ENCODE measurements at places on chromosomes 2 and 18. TPM values are rescaled to one million over a fixed set of nuclear protein-coding genes. Genes with fewer than 3 reads are reported as not detected.

COMMD1 gene
- 47.7 TPM for total RNA-seq

ANKRD36B gene
- 4.8 TPM for total RNA-seq

PTPRN gene
- 1.1 TPM for total RNA-seq

SEPTIN10 gene
- total RNA-seq: 74.5 TPM

SUMO1 gene
- 207 TPM for total RNA-seq

USP34 gene
- 60.7 TPM for total RNA-seq

CTAGE1 gene
- total RNA-seq: not detected

EIPR1 gene
- 61.2 TPM for total RNA-seq

SCN2A gene
- 0.44 TPM for total RNA-seq

ALPG gene
- total RNA-seq: not detected

NR4A2 gene
- not detected for total RNA-seq

KANSL1L gene
- 11.2 TPM for total RNA-seq

HTR2B gene
- not detected for total RNA-seq

SIX3 gene
- not detected for total RNA-seq

DNA sequence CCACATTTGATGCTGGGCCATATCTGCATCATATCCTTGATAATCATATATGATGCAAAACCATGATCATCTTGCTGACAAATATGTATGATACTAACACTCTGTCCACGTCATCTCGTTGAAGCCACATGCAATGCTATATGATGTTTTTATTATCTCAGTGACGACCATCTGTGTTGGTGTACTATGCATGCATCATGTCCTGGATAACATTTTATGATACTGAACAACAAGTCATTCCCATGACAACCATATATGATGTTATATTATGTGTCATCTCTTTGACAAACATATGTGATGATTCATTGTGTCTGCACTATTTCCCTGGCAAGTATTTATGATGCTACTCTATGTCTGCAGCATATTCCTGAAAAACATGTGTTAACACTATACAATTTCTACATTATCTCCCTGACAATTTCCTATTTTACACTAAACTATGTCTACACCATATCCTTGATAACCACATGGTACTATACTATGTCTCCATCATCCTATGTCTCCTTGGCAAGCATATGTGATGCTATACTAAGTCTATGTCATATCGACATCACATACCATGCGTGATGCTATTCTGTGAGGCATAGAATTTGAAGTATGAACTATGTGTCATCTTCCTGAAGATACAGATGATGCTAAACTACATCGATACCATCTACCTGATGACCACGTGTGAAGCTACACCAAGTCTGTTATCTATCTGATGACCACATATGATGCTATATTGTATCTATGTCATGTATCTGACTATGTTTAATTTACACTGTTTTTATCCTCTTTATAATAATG is 37.0 kb downstream of the DAW1 start:
- DNase-seq: no peak

- no peak for DNase-seq
Measured at GRCh38 chr2:102143450-102143985, 972 bp downstream of the IL1R1 start.

GRCh38 chr2:100124761-100125160 is 17.6 kb downstream of the AFF3 start:
- peak; percentile 74 for DNase-seq

DNA sequence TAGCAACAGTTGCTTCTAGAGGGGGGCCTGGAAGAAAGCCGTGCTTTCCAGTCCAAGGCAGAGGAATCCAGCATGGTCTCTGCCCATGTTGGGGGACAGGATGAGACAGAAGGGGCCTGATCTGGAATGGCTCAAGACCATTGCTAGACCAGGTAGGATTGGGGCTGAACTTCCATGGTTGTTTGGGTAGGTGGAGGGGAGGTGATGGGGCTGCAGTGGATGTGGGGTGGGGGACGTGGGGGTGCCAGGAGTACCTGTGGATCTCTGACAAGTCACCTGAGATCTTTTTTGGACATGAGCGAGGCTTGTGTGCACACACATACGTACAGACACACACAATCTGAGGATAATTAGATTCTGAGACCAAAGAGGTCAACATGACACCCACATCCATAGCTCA is 228.7 kb upstream of the SKOR2 start:
- DNase-seq: no peak

DNA sequence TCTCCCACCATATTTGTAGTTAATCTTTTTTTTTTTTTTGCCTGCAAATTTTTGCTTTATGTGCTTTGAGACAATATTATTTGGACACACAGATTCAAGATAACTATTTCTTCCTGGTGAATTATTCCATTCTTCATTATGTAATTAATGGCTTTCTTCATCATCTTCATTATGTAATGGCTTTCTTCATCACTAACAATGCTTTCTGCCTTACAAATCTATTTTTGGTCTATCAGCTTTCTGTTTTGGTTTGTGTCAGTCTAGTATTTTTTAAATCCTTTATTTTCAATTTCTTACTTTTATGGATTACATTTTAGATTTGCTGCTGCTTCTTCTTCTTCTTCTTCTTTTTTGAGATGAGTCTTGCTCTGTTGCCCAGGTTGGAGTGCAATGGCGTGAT is 60.5 kb downstream of the MSH6 start:
- DNase-seq: no peak

DNA sequence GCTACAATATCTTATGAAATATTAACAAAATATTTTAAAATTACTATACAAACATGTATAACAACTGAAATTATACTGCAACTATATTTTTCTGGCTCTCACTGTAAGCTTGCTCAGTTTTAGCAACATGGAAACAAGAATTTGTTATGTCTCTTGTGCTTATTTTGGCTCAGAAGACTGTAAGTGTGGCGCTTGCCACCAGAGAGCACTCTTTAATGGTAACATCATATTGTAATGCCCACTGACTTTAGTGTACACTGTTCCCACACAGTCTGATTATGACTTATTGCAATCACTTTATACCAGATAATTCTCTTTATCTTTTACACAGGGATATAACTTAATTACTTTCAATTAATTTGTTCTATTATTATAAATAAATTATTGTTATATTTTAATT is 1500.6 kb upstream of the TMEFF2 start:
- DNase-seq: peak; percentile 55

- DNase-seq: peak; percentile 48
Measured at GRCh38 chr2:138122891-138123290, 158.6 kb downstream of the HNMT start.

- no peak for DNase-seq
Measured at GRCh38 chr2:236688563-236689392, 119.2 kb downstream of the ACKR3 start.

DNA sequence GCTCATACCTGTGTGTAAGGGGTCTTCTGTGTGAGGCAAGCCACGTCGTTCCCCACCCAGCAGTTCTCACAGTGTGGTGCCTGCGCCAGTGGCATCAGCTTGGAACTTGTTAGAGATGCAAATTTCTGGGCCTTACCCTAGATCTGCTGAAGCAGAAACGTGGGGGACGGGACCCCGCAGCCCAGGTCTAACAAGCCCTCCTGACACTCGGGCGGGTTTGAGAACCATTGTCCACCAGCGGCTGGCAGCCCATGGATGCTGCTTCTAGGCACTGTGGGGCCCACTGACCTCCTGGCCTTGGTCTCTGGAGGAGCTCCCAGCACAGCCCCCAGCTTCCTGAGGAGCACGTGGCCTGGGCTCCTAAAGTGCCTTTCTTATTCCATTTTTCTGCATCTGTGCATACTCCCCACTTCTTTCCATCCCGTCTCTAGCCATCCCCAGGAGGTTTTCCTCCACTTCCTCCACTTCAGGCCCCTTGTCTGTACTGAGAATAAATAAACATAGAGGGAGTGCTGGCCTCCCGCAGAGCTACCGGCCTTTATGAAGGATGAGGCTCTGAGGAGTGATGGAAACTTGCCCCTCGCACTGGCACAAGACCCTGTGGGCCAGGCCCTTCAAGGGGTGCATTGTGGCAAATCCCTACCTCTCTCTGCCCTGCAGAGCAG is 94.3 kb downstream of the GALR1 start:
- DNase-seq: no peak

DNA sequence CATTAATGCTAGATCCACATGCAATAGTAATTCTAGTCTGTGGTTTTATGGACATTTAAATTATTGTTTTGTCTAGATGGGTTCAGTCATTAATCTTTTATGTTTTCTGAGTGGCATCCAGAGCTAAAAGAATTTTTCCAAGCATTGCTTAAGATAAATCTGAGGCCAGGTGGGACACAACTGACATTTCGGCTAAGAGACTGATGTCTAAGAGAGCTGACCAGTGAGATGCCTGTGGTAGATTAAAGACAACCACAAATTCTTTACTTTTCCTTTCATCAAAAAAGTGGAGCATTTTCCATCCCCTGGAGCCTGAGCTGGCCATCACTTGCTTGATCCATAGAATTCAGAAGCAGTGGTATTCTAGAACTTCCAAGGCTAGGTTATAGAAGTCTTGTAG is 182.2 kb downstream of the NRP2 start:
- peak; percentile 60 for DNase-seq

DNA sequence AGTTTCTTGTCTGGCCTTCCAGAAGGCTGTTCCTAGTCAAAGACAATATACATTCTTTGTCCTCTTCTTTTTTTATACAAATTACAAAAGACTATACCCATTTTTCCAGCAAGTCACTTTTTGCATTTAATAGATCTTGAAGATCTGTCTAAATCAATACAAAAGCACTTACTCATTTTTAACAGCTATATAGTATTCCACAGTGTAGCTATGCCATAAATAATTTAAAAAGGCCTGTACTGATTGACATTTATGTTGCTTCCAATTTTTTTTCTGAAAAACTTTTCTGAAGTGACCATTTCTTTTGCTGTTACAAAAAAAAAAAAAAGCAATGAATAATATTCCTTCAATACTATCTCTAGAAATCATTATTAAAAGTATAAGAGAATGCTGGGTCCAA is 30.3 kb upstream of the HNRNPLL start:
- no peak for DNase-seq

DNA sequence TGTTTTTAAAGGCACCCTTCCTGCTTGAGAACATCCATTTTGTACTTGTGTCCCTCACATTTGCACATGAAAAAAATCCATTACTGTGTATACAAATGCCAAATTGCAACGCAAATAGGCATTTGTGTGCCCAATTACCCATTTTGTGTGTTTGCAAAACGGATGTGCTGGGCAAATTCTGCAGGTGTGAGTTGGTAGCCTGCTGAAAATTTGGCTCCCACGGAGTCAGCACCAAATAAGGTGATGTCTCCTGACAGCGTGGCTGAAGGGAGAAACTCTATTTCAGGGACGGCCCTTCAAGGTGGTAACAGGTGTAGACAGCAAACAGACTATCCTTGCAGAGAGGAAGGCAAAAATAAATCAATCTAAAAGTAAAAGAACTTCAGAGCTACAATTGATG is 661.1 kb downstream of the BCL11A start:
- DNase-seq: no peak

DNA sequence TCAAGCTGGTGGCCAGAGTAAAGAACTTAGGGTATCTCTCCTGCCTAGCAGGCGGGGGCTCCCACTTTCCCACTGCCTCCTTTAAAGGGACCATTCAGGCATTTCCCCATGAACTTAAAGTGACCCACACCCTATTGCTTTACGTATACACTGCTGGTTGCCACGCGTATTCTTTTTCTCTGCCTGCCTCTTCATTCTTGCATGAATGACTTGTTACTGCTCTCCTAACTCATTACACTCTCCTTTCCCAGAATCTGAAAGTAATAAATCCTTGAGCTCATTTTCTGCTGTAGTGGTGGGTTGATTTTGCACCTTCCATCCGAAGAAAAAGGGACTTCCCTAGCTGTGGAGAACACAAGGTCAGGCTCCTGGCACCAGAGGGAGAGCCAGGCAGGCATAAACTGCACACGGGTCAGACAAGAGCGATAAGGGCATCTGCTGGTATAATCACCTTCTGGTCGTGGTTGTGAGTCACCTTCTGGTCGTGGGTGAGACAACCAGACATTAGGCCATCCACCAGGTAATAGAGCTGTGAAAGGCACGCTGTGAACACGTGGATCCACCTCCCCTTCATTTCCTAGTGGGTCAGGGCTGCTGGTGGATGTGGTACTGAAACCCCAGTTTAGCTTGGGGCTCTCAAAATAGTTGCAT is 950.3 kb downstream of the SOCS6 start:
- peak; percentile 3 for DNase-seq

DNA sequence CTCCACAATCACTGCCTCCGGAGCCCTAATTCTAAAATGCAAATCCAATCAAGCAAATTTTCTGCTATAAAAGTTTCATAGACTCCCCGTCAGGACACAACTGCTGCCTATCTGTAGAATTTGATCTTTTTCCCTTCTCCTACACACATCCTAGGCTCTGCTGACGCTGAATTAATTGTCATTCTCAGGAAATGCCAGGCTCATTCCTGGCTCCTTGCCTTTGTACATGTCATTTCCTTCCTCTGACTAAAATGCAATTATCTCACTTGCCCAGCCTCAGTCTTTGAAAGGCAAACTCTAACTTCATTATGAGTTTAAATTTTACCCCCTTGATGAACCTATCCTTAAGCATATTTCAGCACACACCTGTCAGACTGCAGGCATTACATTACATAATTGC is 844.9 kb upstream of the CRIM1 start:
- peak; percentile 54 for DNase-seq

DNA sequence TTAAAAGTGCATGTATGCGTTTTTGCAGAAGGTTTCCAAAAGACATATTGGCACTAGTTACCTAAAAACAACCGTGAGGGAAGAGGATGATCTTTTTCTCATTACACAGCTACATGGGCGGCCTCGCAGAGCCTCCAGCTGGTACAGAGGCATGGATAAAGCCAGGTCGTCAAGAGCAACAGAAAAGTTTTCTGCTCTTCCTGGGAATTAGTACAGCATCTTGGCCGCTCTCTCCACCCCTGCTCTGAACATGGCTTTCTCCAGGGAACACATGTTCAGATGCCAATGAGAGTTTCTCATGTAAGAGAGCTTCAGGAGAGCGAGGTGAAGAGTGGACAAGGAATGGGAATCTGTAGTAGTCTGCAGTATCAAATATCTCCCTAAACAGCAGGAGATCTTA is 108.4 kb downstream of the ZEB2 start:
- no peak for DNase-seq

GRCh38 chr2:170544817-170545216 is 170.3 kb upstream of the SP5 start:
- no peak for DNase-seq

GRCh38 chr2:239634769-239635168 is 233.9 kb upstream of the HDAC4 start:
- DNase-seq: no peak

DNA sequence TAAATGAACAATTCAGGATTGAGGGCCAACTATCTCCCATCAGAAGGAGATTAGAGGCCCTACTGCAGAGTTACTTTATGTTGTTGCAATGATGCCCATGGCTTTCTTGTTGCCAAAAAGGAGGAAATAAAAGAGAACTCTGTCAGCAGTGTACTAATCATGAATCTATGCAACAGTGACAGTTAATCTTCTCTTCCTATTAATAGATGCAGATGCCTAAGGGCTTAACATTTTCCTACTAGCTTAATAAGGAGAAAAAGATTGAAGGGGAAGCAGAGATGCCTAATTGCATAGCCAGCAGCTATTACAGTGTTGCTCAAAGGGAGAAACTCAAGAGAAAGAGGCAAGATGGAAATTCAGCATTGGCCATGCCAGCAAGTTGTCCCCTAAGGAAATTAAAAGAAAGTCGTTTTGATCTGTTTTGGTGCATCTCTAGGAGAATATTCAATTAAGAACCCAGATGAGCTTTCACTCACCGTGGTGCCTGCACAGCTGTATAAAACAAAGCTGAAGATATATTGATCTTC is 107.1 kb upstream of the KCNJ3 start:
- no peak for DNase-seq
